Activated CD4-positive, alpha-beta T cell treated with anti-CD3 and anti-CD28 coated beads for 24 hours (primary cell): ENCODE measurements at places on chromosomes 4 and X.

- DNase-seq: no peak
Observed at GRCh38 chr4:133839326-133839725, 362.3 kb downstream of the PABPC4L start.

- no peak for DNase-seq
Observed at GRCh38 chrX:39850630-39851152, 247.1 kb downstream of the BCOR start.

- no peak for DNase-seq
Observed at GRCh38 chrX:71057848-71058530, 10.1 kb downstream of the SNX12 start.

GRCh38 chr4:154609532-154609931 is 2.9 kb downstream of the FGG start:
- DNase-seq: no peak

DNA sequence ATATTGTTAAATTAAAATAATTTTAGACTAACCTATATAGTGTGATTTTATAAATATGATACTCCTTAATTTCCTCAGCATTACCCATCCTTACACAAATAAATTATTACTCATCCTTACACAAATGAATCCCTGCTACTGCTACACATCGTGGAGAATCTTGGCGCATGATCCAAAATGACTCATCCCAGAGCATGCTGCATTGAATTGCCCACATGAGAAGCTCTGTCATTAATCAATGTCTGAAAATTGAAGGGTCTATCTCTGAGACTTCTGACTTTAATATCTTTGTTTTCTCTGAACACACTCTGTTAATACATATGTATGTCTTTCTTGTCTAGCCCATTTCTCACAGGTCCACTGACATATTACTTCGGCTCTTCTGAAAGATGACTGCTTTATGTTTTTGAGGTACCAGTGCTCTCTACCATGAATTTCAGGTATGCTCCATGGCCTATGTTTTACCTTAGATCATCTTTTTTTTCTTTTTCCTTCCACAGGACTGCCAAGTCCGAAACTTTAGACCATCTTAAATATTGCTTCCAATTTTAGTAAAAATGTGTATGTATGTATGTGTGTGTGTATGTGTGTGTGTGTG is 15.7 kb upstream of the DUSP21 start:
- DNase-seq: no peak

DNA sequence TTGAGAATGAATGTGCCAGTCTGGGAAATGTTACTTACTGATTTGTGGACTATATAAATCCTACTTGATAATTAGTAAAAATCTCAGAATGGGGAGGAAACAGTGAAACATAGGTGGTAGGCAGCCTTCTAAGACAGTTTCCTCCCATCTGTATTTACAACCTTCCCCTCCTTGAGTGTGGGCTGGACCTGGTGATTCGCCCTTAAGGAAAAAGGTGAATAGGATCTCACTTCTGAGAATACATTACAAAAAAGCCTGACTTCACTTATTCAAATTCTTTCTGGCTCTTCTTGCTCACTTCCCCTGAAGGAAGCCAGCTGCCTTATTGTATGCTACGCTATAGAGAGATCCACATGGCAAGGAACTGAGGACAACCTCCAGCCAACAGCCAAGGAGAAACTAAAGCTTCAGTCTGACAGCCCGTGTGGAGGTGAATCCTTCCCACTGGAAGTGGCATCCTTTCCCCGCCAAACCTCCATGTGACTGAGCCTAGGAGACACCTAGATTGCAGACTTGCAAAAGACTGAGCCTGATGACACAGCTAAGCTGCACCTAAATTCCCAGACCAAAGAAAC is 585.0 kb downstream of the STPG2 start:
- DNase-seq: no peak

GRCh38 chrX:151359931-151360871 is 36.8 kb upstream of the VMA21 start:
- DNase-seq: peak; percentile 18

- DNase-seq: no peak
Observed at GRCh38 chr4:169622566-169622965, 2.2 kb downstream of the CLCN3 start.

GRCh38 chrX:121036137-121036536 is 11.3 kb upstream of the GLUD2 start:
- DNase-seq: no peak

DNA sequence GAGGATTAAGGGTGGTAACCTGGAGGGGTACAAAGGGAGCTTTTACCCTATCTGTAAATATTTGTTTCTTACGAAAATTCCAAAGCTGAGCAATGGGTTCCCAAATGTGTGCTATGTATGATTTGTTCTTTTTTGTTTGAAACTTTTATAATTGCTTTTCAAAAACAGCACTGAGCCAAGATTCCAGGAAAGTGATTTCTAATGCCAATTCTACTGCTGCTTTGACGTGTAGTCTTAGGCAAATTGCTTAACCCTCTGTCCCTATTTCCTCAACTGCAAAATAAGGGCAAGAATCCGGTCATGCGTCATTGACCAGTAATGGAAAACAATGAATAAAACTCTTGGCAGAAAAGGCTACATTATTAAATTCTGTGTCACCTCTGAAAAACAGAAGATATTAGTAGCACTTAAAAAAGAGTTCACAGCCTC is 454.7 kb downstream of the IL15 start:
- no peak for DNase-seq

DNA sequence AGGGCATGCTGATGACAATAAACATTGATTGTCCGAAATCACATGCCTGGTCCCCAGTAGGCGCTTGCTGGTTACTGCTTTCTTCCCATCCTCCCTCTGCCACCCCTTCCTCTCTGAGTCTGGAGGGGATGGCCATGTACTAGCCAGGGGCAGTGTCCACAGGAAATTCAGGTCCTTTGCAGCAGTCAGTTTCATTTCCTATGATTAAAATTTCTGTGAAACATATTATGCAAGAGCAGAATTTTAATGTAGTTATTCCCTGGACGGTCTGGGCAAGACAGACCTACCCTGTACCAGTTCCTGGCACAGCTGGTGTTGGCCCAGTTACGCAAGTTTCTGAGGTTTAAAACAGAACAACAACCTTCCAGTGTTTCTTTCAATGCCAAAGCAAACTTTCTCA is 28.2 kb upstream of the TLR2 start:
- no peak for DNase-seq

- no peak for DNase-seq
Observed at GRCh38 chr4:123288309-123289025, 108.1 kb upstream of the SPRY1 start.

- DNase-seq: no peak
Observed at GRCh38 chr4:3514806-3515501, 17.3 kb downstream of the LRPAP1 start.

- DNase-seq: no peak
Observed at GRCh38 chr4:40837094-40837870, 87.5 kb downstream of the NSUN7 start.

- no peak for DNase-seq
Observed at GRCh38 chr4:7261087-7261486, 68.7 kb downstream of the SORCS2 start.

- DNase-seq: no peak
Observed at GRCh38 chr4:99683895-99684294, 26.3 kb upstream of the C4orf54 start.

GRCh38 chr4:108512615-108513505 is 107.5 kb upstream of the RPL34 start:
- DNase-seq: peak; percentile 30

DNA sequence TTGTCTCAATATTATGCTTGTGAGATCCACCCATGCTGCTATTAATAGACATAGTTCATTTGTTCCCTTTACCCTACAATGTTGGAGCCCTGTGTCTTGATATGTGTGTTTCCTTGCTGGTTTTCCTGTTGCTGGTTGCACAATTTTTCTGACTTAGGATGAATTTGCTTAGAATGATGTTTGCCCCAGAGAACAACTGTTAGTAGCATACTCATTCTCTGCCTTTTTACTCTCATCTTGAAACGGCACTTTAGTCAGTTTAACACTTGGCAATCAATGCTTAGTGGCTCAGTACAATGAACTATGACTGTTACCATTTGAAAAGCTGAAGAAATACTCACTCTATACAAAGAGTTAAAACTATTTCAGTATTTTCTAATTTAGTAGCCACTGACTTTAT is 158.8 kb upstream of the NDST4 start:
- DNase-seq: no peak

- no peak for DNase-seq
Observed at GRCh38 chr4:110620691-110621327, 2.1 kb downstream of the PITX2 start.

DNA sequence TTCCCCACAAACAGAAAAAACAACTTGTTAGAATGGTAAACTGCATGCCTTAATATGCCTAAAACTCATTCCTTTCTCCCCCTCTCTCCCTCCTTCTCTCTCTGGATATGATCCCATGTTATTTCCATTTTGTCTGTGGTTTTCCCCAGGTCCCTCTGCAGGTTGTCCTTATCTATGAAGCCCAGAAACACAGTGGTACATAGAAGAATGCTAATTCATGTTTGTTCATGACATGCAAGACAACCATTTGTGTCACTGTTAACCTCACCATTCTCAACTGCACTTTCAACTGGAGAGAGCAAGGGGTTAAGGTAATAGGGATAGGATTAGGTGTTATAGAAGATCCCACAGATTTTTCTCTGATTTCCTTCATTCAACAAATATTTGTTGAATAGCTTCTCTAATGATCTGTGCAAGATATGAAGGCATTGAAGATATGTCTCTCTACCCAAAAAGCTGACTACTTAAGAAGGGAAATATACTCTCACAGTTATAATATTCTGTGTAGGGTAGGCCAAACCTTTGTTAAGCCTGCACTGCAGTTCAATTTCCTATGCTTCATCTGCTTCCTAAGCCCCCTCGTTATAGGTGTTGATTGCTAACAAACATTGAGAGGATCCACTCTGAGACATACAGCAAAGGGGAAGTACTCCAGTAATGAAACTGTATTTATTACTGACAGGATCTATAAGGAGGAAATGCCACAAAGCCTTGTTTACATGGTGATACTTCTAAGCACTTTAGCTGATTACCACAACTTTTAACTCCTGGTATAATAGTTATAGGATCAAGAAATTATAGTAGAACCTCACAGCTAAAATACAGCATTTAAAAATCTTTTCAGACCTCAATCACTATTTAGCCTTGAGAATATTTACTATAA is 96.1 kb downstream of the FRYL start:
- DNase-seq: no peak

GRCh38 chrX:69110116-69110530 is 55.1 kb downstream of the PJA1 start:
- no peak for DNase-seq

GRCh38 chrX:100479329-100479728 is 69.3 kb upstream of the PCDH19 start:
- DNase-seq: no peak

DNA sequence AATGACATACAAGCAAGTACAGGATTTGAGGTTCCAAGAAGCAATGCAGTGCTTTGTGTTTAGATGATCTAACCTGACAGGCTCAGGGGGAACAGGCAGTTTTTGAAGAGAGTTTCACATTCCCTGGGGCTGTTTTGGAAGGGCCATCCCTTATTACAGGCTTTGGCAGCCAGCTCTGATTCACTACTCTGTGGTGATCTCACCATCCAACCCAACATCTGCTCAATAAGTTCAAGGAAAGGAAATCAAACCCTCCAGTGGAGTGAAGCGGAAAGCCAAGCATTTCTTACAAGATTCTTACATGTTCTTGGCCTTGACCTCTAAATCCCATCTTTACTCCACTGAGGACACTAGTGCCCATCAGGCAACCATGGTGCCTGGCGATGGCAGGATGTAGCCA is 7.5 kb downstream of the IDS start:
- DNase-seq: no peak

- no peak for DNase-seq
Observed at GRCh38 chrX:48864210-48864609, 28.8 kb upstream of the PCSK1N start.

- DNase-seq: no peak
Observed at GRCh38 chr4:146232131-146232722, 17.9 kb downstream of the REELD1 start.

GRCh38 chr4:78227411-78228057 is 170.4 kb downstream of the FRAS1 start:
- no peak for DNase-seq

DNA sequence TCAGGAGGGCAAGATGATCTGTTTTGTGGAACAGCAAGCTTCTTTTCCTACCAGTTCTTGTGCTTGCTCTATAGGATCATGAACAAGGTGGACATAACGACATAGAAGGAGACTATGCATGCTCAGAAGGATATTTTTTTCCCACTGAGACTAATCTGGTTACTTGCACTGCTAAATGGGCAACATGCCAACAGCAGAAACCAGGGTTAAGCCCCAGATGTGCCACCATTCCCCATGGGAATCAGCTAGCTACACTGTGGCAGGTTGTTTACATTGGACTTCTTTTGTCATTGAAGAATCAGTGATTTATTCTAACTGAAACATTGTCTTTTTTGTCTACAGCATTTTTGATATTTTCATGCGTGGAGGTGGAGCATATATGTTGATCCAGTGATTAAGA is 165.6 kb downstream of the C4orf33 start:
- no peak for DNase-seq

DNA sequence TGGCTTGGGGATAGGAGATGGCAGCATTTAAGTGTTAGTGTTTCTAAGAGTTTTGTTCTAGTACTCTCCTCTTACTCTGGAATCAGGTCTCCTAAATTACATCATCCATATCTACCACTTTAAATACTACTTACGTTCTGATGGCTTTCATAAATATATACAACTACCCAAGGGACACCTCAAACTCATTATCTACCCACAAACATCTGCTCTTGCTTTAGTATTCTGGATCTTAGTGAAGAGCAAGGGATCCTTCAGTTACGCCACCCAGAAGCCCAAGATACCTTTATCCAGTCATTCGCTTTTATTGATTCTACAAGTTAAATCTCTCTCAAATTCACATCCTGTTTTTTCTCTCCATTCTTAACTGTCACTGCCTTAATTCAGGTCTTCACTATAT is 7.0 kb downstream of the NUP54 start:
- no peak for DNase-seq

DNA sequence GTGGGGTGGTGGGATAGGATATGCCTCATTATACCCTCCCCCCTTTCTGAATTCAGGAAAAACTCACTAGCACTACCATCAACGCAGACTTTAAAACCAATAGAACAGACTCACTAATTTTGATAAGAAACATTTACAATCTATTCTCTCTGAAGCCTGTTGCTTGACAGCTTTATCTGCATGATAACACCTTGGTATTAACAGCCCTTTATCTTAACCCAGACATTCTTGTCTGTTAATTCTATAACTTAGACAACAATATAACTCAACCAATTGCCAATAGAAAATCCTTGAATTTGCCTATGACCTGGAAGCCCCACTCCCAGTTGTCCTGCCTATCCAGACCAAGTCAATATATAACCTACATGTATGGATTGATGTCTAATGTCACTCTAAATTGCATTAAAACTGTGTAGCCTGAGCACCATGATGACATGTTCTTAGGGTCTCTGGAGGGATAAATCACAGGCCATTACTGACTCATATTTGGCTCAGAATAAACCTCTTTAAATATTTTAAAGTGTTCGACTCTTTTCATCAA is 1.5 kb upstream of the UGT2A3 start:
- DNase-seq: no peak

DNA sequence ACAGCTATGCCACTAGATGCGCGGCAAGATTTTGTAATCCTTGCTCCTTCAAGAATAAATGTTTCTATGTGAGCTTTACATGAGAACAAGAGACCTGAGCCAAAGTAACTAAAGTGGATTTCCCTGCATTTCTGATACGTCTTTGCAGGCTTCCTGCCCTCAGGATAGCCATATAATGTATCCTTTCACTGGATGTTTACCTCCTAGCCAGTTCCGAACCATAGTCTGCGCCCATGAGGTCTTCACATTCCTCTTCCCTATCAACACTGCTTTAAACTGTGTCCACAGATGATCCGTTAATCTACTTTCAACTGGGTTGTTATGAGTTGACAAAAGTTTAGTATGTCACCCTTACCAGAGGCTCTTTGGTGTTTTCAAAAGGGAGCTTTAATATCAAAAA is 1889.1 kb upstream of the AGA start:
- no peak for DNase-seq
